CD4-positive, alpha-beta T cell (primary cell): ENCODE measurements at places on chromosomes 16 and 17. TPM values are rescaled to one million over a fixed set of nuclear protein-coding genes. Genes with fewer than 3 reads are reported as not detected.

Gene ASPHD1
- not detected for total RNA-seq

GRCh38 chr17:15048381-15048780 is 216.7 kb downstream of the PMP22 start:
- no peak for DNase-seq
- peaks cover 20% of the 10 kb centered on the region for H3K27me3 ChIP-seq
- H3K36me3 ChIP-seq = no peaks in the 10 kb centered on the region
- H3K4me3 ChIP-seq = no peak overlapping the region
- H3K4me1 ChIP-seq = no peaks in the 10 kb centered on the region
- no peak overlapping the region for H3K27ac ChIP-seq

Gene SCGB1C2
- total RNA-seq = not detected

GRCh38 chr17:29744121-29744520 is 121.4 kb upstream of the CORO6 start:
- no peaks in the 10 kb centered on the region for H3K27me3 ChIP-seq
- peaks cover 1% of the 10 kb centered on the region for H3K36me3 ChIP-seq
- DNase-seq = no peak
- H3K4me1 ChIP-seq = peaks cover 20% of the 10 kb centered on the region
- H3K27ac ChIP-seq = no peak overlapping the region

Gene COX6A2
- not detected for total RNA-seq

Gene CYBA
- 292 TPM for total RNA-seq

DNA sequence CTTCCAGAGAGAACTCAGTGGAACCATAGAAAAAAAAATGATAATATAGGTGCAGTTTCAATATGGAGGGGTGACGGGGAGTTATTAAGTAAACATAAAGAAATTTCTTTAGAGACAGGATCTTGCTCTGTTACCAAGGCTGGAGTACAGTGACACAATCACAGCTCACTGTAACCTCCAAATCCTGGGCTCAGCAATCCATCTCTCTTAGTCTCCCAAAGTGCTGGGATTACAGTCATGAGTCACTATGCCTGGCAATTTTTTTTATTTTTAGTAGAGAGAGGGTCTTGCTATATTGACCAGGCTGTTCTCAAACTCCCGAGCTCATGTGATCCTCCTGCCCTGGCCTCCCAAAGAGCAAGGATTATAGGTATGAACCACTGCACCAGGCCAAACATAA is 48.8 kb downstream of the NLRC5 start:
- H3K27me3 ChIP-seq = no peaks in the 10 kb centered on the region
- H3K36me3 ChIP-seq = peaks cover 80% of the 10 kb centered on the region
- H3K4me3 ChIP-seq = no peak overlapping the region
